ENCODE measurements at places on chromosomes 12 and 14.

- no peak for DNase-seq
Observed at GRCh38 chr12:3328571-3328970, 162.4 kb upstream of the PRMT8 start.

DNA sequence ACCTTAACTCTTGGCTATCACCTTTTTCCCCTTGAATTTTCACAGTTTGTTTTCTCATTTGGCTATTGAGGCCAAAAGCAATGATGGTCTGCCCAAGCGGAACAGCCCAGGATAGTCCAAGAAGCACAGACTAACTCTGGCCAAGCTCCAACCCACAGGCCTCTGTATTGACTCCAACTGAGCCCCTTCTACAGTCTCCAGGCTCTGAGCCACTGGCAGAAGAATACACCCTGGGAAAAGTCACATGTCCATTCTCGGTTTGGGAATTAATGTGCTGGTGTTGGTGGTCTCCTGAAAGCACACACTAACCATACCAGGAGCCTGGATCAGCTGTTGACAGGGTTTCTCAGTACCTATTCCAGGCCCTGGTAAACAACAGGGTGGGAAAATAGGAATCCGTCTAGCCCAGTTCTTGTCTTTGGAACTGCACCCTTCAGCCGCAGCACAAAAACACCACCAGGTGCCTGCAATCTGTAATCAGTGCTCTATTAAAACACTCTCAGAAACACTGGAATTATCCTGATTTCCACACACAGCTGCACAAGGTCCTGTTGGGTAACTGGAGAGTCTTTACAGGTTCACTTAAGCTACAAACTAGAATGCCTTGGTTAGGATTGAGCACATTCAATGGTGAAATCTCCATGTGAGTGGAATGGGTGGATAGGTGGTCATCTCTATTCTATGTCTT, 63.6 kb downstream of the STXBP6 start:
- no peak for DNase-seq

DNA sequence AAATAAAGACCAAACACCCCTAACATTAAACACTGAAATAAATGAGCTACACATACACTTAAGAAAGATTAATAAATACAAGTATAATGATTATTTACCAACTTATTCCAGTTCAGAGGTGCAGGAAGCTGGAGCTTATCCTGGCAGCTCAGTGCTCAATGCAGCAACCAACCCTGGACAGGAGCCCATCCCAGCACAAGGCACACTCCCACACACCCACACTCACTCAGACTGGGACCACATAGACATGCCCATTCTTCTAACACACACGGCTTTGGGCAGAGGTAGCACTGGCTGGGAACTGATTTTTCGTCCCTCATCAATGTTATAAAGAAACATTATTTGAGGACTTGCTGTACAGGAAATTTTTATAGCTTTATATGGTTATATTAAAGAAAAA, 797.4 kb downstream of the RPS29 start:
- no peak for DNase-seq

- no peak for DNase-seq
Observed at GRCh38 chr14:57578801-57579200, 85.1 kb upstream of the CCDC198 start.

GRCh38 chr12:131189781-131190180, 236.1 kb downstream of the ADGRD1 start:
- no peak for DNase-seq

DNA sequence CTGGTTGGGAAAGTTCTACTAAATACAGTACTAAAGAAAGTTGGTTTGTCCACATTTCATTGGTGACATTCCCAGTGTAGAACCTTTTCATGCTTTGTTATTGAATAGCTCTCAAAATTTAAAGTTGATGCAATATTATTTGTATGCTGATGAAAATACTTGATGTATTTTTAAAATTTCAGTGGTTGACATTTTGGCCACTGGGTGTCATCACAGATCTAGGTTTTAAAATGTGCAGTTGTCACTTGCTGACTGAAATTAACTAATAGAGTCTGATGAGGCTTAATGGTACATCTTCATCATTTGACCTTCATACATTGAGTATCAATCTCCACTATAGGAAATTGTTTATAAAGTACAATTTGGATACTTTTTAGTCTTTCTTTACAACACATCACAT, 37.1 kb downstream of the CMAS start:
- DNase-seq: peak; percentile 54
